ENCODE measurements at places on chromosomes 5 and 9.

DNA sequence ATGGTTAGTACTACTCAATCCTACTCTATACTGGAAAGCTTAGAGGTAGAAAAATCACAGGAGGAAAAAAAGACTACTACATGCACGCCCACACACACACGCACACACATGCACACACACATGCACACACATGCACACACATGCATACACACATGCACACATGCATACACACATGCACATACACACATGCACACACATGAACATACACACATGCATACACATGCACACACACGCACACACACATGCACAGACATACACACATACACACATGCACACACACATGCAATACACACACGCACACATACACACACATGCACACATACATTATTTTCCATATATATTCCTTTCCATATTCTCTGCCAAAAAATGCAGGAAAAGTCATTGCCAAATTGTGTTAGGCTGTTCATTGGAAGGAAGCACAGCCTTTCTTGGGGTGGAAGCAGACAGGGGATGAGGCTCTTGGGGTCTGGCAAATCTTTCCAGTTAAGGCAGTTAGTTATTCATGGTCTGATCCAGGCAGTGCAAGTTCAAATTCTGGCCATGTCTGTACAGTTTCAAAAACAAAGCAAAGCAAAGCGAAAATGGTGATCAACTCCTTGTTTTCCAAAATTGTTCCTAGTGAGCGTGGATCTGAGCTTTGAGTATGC lies 187.9 kb upstream of the EGFLAM start:
- no peak for DNase-seq

DNA sequence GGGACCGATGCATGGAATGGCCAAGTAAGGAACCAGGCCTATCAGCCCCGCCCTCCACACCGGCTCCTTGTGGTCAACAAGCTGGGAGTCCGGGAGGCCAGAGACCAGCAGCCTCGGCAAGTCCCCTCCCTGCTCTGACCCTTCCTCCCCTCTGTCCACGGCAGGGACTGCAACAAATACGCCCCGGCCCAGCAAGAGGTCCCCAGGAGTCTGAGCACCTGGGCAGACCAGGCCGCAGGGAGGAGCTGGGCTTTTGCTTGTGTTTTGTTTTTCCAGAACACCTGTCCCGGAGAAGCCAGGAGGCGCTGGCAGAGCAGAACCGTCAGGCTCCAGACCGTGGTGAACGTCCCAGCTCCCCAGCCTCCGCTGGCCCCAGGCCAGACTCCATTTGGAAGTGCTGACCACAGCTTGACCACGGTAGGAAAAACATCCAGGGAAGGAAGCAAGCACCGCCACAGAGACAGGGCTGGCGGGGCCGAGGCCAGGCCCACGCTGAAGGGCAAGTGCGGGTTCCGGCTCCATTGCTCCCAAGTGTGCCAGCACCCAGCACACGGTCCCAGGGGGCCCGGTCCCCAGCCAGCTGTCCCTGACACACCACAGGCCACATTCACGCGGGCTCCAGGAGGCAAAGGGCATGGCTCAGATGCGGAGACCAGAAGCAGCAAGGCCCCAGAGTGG lies 56.7 kb downstream of the VAV2 start:
- DNase-seq = no peak

GRCh38 chr9:97124256-97124655 lies 85.3 kb upstream of the CTSV start:
- no peak for DNase-seq

DNA sequence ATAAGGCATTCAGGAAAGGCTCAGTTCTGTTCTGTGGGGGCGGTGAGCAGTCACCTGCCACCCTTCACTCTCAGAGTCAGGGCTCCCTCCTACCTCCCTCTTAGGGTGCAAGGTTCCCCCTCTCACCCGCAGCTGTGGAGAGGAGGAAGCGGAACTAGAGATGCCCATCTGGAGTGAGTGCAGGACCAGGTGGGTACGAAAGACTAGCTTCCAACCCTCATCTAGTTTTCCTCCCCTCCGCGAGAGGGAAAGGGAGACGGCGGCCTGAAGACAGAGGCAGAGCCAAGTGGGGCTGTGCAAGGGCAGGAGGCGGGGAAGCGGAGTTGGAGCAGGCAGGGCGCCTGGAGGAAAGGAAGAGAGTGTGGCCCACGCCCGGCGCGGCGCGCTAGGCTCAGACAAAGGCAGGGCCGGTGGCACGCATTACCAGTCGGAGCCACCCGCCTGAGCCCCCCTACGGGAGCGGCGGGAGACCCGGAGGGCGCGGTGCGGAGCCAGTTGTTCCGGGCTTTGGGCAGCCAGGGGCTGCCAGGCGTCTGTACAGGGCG lies 7.3 kb downstream of the PRR7 start:
- DNase-seq = no peak

GRCh38 chr5:129438322-129438721 lies 21.8 kb upstream of the ADAMTS19 start:
- no peak for DNase-seq

- DNase-seq = no peak
Measured at GRCh38 chr5:179805529-179806249, 977 bp downstream of the MGAT4B start.

GRCh38 chr5:150674341-150674821 lies 13.3 kb downstream of the MYOZ3 start:
- DNase-seq = no peak
